NCI-H2081 treated with DMSO at 0.1 percent for 48 hours (cell line): ENCODE measurements at places on chromosomes 3 and 15.

DNA sequence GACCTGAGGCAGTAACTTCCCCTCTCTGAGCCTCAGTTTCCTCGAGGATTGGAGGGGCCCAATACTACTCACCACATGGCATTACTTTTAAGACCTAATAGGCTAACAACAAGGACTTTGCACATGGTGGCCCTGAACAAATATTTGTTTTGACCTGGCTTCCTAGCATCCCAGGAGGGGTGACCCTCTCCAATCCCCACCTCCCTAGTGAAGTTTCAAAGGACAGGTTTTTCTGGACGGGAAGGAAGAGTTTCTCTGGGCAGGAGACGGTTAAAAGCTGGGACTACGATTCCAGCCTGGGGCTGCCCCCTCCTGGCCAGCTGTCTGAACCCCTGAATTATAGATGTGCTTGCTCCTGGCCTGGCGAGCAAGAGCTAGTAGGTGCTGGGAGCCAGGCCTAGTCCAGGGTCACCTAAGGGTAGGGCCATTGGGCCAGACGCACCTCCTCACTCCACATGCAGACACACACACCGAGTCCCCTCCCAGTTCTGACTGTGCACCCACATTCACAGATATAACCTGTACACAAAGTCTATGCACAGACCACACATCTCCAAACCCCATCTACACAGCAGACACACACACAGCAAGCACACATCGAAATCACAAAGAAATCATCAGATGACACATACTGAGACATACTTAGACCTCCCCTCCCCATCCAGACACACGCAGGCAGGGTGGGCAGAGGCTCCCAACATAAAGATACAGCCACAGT, 2.7 kb upstream of the ISL2 start:
- DNase-seq = no peak

- DNase-seq = no peak
Observed at GRCh38 chr15:51621936-51622603, 501 bp downstream of the DMXL2 start.

GRCh38 chr15:66429546-66429945, 42.8 kb downstream of the MAP2K1 start:
- no peak for DNase-seq

- DNase-seq = no peak
Observed at GRCh38 chr15:100433304-100433703, 91.5 kb upstream of the ADAMTS17 start.

DNA sequence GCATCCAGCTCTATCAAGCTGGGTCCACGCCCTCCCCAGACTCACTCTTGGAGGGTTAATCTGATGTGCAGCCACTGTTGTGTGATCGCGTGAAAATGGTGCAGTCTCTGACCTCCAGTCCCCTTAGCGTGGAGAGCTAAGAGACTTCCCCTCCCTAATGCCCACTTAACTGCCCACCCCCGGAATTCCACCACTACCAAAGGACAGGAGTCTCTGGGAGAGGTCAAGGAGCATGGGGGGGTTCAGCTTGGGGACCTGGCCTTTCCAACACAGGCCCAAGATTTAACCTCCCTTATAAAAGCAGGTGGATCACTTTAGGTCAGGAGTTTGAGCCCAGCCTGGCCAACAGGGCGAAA, 48.8 kb downstream of the CCDC12 start:
- DNase-seq = no peak

DNA sequence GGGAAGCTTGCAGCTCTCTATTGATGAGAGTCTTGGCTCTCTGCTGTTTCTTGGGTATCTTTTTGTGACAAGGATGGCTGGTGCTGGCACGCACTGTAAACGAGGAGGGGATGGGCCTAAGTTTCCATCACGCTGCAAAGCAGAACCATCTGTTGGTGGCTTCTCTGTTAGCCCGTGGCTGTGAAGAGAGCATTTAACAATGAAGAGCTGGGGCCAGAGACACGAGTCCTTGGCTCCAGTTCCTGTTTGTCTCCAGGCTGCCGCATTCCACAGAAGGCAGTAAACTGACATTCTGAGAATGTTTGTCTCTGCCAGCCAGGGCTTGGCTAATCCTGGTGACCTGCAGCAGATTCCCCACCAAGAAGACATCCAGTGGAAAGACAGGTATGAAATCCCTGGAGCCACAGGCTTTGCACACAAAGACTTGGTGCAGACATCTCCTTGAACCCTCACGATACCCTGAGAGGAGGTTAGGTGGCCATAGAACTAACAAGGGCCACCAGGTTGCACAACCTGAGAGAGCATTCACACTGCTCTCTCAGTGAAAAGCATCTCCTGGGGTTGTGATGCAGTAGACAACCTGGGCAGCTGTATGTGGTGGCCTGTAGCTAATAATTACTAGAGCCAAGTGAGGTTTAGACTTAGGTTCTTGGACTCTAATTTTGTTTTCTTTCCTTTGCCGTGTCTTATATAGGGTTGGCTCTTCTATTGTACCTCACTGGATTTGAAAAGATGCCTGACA, 130.9 kb downstream of the ASB7 start:
- DNase-seq = no peak

DNA sequence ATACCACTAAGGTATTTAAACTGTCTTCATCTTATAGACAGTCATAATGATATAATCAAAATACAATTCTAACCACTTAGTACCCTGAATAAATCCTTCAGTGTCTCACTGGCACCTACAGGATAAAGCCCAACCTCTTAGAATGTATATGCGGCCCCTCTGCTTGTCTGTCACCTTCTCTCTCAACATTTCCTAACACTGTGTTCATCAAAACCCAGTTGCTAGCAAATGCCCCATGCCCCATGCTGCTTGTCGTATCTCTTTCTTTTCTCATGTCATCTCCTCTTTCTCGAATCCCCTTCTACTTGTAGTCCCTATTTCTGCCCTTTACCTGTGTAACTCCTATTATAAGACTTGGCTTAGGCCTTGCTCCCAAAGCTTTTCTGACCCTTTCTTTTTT, 24.6 kb upstream of the PLSCR4 start:
- DNase-seq = no peak

DNA sequence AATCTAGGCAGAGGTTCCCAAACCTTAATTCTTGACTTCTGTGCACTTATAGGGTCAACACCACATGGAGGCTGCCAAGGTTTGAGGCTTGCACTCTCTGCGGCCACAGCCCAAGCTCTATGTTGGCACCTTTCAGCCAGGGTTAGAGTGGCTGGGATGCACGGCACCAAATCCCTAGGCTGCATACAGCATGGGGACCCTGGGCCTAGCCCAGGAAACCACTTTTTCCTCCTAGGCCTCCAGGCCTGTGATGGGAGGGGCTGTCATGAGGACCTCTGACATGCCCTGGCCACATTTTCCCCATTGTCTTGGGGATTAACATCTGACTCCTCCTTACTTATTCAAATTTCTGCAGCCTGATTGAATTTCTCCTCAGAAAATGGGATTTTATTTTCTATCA, 165.4 kb downstream of the SI start:
- DNase-seq = no peak

- no peak for DNase-seq
Observed at GRCh38 chr3:190532731-190533203, 18.9 kb downstream of the IL1RAP start.

DNA sequence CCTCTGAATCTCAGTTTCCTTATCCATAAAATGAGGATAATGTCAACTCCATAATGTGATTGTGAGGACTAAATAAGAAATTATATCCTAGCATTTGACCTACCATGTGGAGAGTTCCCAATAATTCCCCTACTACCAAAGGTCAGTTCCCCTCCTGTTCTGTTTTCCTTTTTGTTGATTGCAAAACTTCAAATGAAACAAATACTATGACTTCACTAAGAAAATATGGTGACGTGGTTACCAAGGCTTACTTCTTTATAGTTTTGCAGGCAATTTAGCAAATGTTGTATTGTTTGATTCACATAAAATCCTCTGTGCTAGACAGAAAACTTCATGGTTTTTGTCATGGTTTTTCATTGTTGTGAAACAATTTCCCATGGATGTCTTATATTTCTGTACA, 153.8 kb upstream of the RORA start:
- DNase-seq = no peak

DNA sequence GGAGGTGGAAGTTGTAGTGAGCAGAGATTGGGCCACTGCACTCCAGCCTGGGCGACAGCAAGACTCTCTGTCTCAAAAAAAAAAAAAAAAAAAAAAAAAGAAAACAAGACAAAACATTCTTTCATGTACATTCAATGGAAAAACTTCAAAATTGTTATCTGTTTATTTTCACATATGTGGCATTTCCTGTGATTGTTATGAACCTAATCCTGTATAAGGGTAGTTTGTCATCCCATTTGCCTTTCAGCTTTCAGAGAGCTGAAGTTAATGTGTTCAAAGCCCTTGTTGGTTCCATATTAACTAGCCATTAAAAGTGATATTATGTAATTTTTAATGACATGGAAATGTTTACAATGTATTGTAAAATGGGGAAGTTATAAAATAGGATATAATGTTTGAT, 17.3 kb upstream of the NCK1 start:
- DNase-seq = no peak

DNA sequence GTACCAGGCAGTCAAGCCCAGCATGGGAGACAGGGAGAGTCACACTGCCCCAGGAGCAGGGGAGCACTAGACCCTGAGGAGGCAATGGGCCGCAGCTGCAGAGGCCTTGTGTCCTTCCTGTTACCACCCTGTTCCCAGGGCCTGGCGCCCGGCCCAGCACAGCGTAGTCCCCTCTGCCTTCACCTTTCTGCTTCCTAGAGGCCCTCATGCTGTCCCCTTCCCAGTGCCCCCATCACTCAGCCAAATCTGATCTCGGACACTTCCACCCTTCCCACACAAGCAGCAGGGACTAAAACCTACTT, 6.9 kb upstream of the TBC1D2B start:
- no peak for DNase-seq

- no peak for DNase-seq
Observed at GRCh38 chr3:8307545-8308110, 194.0 kb upstream of the LMCD1 start.

GRCh38 chr3:14988988-14989394, 41.6 kb downstream of the NR2C2 start:
- no peak for DNase-seq

DNA sequence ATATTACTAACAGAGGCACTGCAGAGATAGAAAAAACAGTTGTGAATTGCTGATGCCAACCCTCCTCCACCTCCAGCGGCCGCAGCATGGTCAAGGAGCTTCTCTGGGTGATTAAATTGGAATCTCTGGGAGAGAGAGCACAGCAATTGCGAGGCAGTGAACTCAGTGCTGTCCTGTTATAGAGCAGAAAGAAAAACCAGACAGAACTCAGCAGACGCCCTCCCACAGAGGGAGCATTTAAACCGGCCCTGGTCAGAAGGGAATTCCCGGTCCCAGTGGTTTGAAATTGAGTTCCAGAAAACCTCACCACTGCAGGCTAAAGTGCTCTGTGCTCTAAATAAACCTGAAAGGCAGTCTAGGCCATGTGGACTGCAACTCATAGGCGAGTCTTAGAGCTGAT, 175.4 kb downstream of the SQOR start:
- DNase-seq = no peak

- DNase-seq = no peak
Observed at GRCh38 chr3:76943671-76944070, 96.2 kb upstream of the ROBO2 start.

GRCh38 chr3:142530296-142530695, 48.2 kb downstream of the ATR start:
- no peak for DNase-seq

DNA sequence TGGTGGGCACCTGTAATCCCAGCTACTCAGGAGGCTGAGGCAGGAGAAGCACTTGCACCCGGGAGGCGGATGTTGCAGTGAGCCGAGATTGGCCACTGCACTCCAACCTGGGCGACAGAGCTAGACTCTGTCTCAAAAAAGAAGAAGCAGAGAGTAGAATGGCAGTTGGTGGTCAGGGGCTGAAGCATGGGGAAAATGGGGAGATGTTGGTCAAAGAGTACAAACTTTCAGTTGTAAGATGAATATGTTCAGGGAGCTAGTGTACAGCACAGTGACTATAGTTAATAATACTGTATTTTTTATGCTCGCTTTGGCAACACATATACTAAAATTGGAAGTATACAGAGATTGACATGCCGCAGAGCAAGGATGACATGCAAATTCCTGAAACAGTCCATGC, 41.5 kb downstream of the PCNP start:
- no peak for DNase-seq

DNA sequence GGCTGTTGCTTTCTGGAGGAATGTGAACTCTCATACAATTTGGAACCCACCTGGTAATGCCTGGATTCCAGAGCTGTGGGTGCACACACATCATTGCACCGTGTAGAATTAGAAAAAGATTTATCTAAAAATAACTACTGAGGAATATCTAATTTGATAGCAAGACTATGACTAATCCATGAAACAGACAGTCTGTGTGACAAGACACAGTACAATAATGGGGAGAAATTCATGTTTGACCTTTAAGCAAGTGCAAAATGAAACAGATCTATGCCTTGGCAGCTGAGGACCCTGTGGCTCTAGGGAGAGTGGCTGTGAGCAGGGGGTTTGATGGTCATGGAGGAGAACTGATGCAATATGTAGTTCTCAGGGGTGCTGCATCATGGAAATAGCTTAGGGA, 7.9 kb upstream of the DOCK3 start:
- DNase-seq = no peak

DNA sequence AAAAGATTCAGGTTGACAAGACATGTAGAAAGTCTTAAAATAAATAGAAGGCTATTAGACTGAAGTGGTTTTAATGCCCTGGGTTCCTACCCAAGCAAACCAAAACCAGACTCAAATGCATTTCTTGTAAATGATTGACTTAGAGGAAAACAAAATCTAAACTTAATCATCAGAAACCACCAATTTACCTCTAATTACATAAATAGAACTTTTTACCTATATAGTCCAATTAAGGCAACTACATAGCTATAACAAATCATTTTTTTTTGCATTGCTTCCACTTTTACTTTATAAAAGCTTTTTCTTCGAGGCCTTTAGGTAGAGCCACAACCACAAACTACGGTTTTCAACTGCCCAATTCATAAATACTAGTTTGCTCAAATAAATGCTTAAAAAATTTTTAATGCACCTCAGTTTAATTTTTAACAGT, 231.3 kb upstream of the ARHGEF26 start:
- DNase-seq = no peak

DNA sequence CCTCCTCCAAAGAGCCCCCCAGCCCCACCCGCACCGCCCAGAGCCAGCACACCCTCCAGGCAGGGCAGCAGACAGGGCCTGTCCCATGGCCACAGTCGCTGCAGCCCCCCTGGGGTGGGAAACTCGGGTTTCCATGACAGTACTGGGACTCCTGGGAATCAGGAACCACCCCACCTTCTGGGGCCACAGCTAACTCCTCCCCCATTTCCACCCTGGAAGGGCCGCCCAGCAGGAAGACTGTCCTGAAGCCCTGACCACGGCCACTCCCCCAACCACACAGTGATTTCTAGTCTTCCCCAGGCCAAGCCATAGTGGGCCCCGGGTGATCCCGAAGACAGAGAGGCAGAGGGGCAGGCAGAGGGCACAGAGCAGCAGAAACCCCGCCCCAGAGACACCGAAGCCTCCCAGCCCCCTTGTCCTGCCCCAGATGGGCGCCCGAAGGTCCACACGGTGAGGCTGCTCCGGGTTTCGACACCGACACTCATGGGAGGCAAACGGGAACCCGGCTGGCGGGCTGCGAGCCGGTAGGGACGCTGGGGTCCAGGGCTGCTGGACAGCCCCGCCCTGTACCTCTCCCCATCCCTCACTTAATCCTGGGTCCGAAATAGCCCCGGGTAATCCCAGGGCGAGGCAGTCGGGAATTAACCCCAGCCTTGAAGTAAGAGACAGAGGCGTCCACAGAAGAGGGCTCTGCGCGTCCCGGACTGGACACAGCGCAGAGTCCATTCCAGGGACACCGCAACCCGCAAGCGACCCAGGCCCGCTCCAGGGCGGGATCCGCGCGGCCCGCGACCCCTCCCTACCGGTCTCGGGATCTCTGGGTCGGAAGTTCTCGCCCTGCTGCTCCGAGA, 138.4 kb downstream of the NUP210 start:
- no peak for DNase-seq
